ENCODE measurements at places on chromosomes 6 and 20. TPM values are rescaled to one million over a fixed set of nuclear protein-coding genes. Genes with fewer than 3 reads are reported as not detected.

GRCh38 chr6:45930420-45931040, 85.1 kb downstream of the CLIC5 start:
- peak; percentile 66 for DNase-seq

The NKAIN4 gene
- not detected for total RNA-seq

DNA sequence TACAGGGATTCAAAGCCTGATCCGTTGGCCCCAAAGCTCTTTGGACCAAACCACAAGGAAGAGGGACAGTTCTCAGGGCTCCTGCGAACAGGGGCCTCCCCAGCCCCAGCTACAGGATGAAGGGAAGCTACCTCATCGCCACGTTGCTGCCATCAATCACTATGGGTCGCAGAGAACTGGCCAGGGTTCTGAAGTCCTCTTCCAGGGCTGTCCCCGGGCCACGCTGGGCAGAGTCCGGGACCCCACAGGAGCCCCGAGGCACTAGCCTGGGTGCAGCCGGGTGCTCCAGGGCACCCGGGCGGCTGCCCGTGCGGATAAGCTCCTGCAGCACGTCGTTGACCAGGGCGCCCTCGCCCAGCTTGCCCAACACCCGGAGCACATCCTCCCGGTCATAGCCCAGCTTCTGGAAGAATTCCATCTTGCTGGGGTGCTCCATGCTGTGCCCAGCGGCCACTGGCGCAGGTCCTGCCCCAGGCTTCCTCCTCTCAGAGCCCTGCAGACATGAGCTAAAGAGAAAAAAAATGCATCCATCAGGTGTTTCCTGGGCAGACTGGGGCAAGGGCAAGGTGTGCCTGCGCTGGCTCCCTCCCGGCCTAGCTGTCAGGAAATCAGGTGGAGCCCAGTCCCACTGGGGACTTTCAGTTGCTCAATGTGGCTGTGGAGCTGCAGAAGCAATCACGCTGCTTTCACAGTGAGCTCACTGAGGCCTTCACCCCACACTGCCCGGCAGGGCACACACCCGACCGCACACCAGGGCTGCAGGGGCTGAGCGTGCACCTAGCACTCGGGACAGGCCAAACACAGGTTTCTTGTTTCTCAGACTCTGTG, 10.5 kb downstream of the ZC3H12D start:
- no peak for DNase-seq

DNA sequence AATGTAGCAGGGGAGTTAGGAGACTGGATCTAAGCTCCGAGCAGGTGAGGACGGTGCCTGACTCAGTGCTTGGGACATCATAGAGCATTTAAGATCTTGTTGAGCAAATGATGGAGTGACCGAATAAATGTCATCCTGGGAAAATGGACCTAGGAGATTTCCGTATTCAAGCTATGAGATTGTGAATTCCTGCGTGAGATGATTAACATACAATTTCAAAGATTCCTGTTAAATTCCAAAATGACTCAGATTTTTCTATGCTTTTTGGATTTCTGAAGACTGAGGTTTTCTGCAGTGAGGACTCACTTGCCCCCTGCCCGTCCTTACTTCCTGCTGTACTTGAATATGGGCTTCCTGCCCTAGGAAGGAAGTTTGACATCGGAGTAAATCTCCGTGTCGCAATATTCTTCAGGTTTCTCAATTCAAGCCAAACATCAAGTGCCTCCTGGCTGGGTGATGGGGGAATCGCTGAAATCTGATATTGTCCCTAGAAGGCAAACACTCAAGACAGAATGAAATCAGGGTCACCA, 5.2 kb downstream of the SYTL3 start:
- DNase-seq, result no peak

- DNase-seq, result no peak
These were observed 12.9 kb downstream of the COX7A2 start for GRCh38 chr6:75230484-75231325.

GRCh38 chr6:120141601-120142000, 792.0 kb upstream of the MAN1A1 start:
- no peak for DNase-seq

DNA sequence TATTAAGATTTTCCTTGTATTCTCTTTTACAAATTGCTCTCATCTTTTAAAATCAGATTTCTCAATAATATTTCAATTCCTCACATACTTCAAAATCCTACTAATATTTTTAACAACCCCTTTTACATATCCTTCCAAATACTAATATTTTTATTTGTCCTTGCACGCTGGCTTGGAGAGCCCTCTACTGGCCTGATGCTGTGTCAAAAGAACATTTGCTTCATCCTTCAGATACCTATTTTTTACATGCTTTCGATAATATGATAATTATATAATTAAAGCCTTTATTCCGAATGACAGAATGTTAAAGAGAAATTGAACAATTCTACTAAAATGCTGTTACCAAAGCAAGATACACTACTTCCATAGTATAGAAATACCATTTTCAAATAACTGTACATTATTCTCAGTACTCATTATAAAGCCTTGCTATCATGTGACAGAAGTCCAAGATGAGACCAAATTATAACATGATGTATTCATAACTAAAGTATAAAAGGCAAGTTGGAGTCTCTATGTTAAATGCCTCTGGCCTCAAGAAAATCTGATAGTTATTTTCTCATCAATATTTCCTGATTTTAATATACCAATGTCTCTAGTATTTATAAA, 39.0 kb upstream of the PLN start:
- DNase-seq, result no peak

GRCh38 chr6:72783666-72784065, 161.8 kb downstream of the KCNQ5 start:
- no peak for DNase-seq

GRCh38 chr20:46990596-46991104, 96.0 kb downstream of the EYA2 start:
- no peak for DNase-seq

GRCh38 chr6:75296811-75297779, 12.5 kb upstream of the TMEM30A start:
- DNase-seq, result no peak

DNA sequence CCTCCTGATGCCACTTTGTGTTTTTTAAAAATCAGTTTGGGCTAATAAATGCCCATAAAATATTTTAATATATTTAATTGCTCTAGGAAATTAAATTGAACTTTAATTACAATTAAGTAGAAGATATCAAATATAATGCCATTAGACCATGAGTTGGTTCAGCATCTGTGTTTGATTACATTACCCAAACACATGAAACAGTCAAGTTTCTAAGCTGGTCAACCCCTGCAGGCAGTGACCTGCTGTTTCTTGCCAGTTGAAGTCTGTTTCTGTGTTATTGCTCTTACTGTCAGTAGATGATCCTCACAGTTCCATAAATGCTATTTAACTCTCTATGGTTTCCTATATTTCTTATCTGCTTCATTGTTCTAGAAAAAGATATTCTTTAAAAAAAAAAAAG, 9.7 kb upstream of the TENT5A start:
- DNase-seq, result no peak
